ENCODE measurements at places on chromosomes 6 and 20.

DNA sequence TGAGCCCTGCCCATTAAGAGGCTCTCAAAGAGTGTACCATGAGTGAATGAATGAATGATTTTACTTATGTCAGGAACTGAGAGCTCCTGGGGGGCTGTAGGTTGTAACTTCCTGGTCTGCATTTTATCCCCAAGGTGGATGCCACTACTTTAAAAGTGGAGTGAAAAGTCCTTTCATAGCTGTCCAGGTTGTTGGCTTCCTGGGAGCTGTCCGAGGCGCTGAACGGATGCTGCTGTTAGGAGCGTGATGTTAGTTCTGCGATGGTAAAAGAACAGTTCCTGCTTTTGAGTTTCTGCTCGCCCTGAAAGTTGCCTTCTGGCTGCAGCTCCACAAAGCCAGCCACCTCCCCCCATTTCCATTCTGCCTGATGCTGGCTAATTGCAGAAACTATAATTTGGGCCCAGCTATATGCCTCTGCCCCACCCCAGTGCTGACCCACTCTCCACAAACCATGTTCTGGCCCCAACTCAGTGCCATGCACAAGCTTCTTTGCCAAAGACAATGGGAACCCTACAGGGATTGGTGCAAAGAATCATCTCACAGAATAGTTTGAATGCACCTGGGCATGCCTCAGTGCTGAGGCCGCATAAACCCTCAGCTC lies 330.9 kb upstream of the CDH4 start:
- DNase-seq = peak; percentile 52

GRCh38 chr6:142015011-142015410 lies 117.7 kb upstream of the GJE1 start:
- DNase-seq = no peak

GRCh38 chr20:51639206-51639832 lies 96.8 kb upstream of the NFATC2 start:
- DNase-seq = peak; percentile 50

- no peak for DNase-seq
Measured at GRCh38 chr6:18692929-18693685, 306.0 kb downstream of the RNF144B start.

GRCh38 chr20:14853079-14853478 lies 515.7 kb upstream of the FLRT3 start:
- DNase-seq = no peak

DNA sequence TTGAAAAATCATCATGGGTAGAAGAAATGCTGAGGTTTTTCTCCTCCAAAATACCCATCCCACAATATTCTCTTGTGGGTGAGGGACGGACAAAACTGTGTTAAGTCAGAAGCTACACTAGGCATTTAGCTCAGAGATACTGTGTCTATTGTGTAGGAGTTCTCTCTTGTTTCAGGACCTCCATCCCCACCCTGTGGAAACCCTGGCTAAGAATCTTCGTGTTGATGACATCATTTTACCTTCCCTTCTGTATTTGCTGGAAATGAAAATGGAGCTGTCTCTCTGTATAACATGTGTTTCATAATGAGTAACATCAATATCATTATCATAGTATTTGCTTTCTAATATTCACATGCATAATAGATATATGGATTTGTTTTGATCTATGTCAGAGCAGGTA lies 1193.0 kb upstream of the CITED2 start:
- DNase-seq = peak; percentile 69

DNA sequence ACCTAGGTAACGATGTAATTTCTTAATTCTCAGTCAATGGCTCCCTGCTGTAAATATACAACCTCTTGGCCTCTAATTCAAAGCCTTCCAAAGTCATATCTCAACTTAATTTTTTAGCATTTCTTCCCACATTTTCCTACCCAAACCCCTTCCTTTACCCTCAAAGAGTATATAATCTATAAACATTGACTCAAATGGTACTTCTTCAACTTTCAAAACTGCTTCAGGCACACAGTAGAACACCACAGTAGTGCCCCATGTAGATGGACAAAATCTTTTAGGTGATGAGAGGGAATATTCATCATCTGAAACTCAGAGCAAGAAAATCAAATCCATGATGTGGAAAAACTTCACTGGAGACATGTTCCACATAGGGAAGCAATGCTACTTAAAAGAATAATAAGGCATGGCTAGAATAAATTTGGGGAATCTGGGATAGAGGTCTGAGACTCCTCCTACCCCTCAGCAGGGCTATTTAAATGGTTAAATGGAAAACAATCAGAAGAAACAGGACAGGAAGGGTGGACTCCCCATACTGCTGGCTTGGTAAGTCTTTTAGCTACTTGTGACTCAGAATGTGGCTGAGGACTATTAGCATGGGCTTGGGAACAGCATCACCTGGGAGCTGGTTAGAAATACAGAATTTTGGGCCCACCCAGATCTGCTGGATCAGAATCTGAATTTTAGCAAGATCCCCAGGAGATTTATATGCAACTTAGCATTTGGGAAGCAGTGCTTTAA lies 6.4 kb downstream of the SLC22A2 start:
- DNase-seq = no peak

DNA sequence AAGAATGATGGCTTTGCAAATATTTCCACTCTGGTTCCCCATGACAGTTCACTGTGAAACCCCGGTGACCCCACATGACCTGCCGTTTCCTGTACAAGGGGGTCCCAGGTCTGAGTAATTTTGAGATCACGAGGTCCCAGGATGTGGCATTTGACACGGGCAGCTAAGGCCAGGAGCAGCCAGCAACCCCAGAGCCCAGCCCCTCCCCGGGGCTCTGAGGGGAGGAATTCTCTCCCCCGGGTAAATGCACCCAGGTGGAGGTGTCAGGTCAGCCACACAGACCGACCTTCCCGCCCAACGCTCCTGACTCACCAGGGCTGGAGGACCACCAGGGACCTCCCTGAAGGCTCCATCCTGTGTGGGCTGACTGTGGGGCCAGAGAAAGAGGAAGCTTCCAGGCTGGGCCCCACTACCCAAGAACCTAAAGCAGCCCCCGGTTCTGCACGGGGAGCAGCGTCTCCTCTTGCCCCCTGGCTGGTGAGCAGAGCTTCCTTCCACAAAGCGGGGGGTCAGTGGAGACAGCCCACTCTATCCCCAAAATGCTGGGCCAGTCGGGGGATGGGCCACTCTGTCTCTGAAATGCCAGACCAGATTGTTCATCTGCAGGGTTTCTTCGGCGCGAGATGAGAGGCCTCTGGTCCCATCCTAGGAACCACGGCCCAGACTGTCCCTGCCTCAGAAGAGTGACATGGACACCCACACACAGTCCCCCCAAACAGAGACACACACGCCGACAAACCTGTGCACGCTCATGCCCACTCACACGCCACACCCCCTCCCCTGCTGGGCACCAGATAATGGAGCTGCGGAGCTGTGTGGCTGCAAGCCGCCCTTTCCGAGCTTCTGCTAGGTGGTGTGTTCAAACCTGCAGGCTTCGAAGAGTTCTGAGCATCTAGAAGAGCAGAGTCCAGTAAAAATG lies 23.4 kb upstream of the SLCO4A1 start:
- DNase-seq = no peak

DNA sequence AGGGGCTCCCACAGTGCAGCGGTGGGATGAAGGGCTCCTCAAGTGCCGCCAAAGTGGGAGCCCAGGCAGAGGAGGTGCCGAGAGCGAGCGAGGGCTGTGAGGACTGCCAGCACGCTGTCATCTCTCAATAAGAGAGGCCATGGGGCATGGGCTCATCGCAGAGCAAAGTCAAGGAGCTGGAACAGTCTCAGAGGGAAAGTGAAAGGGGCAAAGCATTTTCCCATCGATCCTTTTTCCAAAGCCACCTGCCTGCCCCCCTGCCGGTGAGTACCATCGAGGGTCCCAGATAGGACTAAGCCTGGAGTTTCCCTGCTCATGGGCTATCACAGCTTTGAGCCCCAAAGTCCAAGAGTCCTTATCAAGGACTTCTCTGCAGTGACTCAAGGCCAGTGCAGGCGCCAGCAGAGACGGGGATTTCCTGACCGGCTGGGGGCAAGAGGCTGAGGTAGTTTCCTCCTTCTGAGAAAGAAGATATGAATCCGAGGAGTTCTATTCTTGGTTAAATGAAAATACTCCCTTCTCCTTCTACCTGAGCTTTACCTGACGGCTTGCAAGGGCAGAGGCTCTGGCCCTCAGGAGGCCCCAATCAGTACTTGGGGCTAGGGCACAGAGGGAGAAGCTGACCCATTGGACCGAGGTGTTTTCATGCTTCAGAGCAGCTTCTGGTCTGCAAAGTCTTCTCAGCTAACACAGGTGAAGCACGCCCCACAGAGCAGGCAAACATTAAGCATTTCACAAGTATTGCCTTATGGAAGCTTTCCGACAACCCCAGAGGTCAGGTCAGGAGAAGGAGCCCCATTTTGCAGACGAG lies 22.6 kb downstream of the ETV7 start:
- DNase-seq = no peak

DNA sequence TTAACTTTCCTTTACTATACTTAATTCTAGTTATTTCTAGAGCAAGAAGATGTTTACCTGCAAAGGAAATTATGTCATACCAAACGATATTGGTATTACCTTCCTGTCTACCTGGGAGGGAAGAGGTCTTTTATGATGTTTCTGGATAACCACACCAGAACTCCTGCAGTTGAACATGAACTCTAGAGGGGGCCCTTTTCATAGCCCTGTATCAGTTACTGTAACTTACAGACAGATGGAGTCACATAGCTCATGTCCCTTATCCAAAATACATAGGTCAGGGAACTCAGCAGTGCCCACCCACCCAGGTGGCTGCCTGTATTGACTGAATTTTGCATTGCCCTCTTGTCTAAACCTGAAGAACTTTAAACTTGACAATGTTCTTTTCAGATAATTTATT lies 35.1 kb upstream of the MYL9 start:
- DNase-seq = no peak

GRCh38 chr6:161401587-161402309 lies 127.9 kb upstream of the AGPAT4 start:
- no peak for DNase-seq

GRCh38 chr6:139977887-139978332 lies 603.5 kb upstream of the CITED2 start:
- DNase-seq = peak; percentile 23

GRCh38 chr6:26392932-26393636 lies 9.0 kb upstream of the BTN3A1 start:
- no peak for DNase-seq

GRCh38 chr6:126716032-126716431 lies 376.1 kb downstream of the CENPW start:
- DNase-seq = peak; percentile 31

- DNase-seq = no peak
Measured at GRCh38 chr6:25777856-25778649, 23.5 kb downstream of the SLC17A4 start.

GRCh38 chr6:35073211-35073610 lies 67.9 kb downstream of the TCP11 start:
- no peak for DNase-seq

GRCh38 chr6:111941686-111942330 lies 68.6 kb upstream of the FYN start:
- DNase-seq = no peak

DNA sequence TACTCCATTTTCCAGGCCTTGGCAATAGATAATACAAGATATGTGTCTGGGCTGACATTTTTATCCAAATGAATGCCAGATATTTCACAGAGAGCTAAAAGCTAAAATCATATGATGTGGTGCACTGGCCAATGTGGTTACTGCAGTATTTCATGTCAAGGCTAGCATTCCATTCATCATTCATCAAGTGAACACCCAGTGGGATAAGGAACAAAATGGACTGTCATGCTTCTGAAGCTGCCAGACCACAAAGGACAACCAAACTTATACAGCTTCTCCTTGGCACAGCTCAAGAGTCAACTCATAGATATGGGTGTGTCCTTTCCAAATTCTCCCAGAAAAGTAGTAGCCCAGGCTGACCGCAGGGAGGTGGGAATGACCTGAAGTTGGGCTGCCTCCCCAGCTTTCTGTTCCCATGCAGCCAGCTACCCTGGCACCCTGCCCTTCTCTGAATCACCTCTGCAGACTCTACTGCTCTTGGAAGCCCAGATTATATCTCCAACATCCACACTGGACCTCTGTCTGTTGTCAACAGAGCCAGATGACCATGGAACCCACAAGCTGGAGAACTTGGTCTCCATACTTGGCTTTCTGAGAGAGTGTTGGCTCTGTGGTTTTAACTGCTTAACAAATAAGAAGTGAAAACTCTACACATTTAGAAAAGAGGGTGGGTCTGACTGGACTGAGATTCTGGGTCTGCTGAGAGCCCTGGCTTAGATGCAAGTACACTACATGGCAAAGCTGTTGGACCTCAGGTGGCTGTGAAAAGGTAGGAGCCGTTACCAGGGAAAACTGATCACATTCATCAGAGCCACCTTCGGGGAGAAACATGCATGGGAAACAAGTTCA lies 122.8 kb downstream of the ALDH8A1 start:
- peak; percentile 98 for DNase-seq

DNA sequence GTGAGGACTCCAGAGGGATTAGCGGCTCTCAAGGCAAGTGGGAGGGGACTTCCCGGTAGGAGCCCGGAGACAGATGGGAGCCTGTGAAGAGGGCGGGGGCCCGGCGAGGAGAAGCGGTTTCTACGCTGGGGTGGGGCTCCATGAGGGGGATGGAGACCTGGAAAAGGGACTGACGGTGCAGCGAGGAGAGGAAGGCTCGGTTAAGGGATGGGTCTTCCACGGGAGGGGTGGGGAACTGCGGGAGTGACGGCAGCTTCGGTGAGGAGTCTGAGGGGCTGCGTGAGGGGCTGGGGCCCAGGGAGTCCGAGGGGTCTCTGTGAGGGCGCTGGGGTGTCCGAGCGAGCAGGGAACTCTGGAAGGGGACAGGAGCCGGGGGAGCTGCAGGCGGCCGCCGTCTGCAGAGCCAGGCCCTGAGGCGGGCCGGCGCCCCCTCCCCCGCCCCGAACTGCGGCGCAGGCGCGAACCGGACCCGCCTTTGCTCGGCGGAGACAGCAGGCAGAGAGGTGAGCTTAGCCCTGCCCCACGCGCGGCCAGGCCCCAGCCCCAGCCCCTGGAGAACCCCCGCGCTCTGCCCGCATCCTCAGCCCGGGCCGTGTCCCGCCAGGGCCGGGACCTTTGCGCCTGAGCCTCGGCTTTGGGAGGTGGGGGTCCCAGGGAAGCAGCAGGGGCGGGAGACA lies at the start of gene NRSN2:
TSS of gene NRSN2 (plus strand) at position 472 of the 677 bp plus-strand sequence. CDS start 2,533 bp downstream, outside the sequence.
- peak; percentile 77 for DNase-seq

- DNase-seq = no peak
Measured at GRCh38 chr6:53360093-53360912, 11.6 kb upstream of the ELOVL5 start.

DNA sequence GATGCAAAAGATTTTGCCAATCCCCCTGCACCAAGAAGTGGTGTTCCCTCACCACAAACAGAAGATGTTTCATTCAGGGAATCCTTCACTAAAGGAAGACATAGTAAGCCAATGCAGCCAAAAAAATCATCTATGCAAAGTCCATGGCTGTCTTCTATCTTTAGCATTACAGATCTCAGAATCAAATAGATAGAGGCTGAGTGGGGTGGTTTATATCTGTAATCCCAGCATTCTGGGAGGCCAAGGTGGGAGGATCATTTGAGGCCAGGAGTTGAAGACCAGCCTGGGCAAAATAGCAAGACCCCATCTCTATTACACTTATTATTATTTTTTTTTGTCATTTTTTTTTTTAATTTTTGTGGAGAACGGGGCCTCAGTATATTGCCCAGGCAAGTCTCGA lies 32.9 kb upstream of the ZNF217 start:
- DNase-seq = no peak

- no peak for DNase-seq
Measured at GRCh38 chr20:61964675-61965605, 100.7 kb downstream of the TAF4 start.

Measured in fibroblast of skin of abdomen (primary cell).